Skeletal muscle cell (primary cell): ENCODE measurements at places on chromosomes 4 and X.

DNA sequence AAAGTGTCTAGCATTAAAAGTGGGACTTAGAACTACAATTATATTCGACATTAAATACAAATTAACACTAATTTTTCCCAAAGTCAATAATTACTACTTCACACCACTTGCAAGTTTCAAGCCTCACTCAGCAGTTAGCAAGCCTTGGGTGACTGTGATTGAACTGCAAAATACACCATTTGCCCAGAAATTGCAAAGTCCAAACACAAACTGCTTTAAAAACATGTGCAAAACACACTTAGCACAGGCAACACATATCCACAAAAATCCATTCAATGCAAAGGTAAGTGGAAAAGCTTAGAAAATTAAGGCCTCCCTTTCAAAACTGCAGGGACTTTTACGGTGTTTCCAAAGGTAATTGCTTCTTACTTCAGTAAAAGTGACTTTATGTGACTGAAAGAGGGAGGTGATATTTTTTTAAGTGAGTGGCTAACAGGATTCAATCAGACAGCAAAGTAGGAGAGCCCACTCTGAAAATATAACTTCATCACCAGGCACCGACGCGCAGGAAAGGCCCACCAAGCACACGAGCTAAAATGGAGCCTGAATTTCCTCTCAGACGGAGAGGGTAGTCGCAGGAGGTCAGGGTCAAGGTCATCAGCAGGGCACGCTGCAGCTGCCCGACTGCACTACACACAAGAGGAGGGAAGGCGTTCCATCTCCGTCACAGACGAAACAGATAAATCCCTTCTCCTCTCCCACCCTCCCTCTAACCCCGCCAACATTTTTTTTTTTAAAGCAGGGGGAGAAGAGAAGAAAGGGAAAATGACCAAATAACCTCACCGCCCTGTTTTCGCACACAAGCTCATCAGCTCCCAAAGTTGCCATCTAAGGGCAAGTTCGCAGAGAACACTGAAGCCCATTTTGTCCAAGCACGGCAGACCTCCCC, 3.1 kb downstream of the ZNF827 start:
- DNase-seq = no peak

DNA sequence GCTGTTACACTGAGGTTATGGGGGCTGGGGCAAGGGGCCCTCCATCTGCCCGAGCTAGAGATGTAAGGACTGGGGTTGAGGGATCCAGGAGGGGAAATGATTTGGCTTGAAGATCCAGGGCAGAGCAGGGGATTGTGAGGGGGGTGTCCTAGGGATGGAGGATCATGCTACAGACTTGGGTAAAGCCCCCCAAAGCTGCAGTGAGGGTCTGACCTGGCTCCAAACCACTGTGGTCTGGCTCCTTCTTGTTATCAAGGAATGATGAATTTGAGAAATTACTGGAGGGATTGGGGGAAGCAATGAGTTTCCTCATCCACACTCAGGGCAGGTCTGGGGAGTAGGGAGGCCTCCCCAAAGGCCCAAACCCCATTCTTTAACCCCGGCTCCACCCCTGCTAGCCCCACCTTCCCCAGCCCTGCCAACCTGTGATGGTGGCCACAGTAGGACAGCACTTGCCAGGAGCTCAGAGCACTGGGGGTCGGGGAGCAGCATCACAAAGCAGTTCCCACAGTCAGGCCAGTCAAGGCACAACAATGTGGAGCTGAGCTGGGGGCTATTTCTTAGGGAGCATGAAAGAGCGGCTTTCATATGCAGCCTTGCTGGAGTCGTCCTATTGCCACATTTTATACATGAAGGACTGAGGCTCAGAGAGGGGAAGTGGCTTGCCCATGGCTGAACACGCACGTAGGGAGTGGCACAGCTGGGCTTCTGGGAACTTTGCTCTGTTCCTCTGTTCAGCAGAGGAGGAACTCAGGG, 165.5 kb downstream of the EFNB1 start:
- DNase-seq = no peak

DNA sequence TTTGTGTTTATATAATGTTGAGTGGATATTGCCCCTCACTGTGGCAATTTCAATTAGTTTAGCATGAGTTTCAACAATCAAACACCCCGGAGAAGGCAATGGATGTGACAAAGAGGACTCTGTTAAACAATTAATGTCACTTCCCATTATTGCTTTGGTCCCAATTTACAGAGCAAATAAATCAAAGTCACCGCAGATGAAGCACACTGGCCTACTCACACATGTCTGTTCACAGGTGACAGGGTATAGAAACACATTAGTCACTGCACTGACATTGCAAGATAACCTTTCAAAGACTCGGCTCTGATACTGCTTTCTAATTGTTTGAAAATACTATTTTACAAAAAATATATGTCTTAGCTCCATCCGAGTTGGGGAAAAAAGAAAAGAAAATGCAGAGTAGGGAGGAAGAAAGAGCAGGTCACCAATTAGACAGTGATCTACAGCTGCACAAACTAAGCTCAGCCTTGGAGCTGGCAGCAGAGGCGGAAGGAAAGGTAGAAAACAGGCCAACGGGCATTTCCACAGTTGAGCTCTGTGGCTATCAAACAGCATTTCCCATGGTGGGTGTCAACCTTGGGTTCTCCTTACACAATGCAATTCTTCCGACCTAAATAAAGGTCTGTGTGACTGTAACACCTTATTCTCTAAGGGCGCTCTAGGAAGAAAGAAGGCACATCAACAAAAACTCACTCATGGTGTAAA, 53.9 kb downstream of the PPARGC1A start:
- no peak for DNase-seq

DNA sequence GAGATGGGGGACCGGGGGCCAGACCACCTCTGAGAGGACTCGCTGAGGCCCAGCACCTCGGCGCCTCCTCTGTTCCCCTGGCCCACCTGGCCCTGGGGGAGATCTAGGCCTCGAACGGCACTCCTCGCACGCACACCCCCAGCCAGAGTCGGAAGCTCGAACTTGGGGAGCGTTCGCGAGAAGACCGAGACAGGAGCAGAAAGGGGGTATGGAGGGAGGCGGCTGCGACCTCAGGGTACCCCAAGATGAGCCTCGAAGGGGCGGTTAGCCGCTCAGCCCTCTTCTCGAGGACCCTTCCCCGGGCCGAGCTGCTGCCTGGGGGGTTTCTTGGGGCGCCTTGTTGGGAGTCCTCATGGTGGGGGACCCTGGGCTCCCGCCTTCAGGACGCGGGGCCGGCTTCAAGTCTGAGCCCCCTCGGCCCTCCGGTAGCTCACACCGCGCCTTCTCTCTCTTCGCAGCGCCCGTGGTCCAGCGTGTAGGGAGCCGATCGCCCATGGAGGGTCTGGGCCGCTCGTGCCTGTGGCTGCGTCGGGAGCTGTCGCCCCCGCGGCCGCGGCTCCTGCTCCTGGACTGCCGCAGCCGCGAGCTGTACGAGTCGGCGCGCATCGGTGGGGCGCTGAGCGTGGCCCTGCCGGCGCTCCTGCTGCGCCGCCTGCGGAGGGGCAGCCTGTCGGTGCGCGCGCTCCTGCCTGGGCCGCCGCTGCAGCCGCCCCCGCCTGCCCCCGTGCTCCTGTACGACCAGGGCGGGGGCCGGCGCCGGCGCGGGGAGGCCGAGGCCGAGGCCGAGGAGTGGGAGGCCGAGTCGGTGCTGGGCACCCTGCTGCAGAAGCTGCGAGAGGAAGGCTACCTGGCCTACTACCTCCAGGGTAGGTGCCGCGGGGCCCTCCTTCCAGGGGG, 706 bp downstream of the DUSP9 start:
- DNase-seq = no peak

- no peak for DNase-seq
These were observed 24.7 kb downstream of the RAB33A start for GRCh38 chrX:130196466-130196865.

- DNase-seq = peak; percentile 13
These were observed 26.4 kb downstream of the PPP1R2C start for GRCh38 chrX:42751573-42751972.

GRCh38 chrX:36431819-36432218, 512.3 kb downstream of the CFAP47 start:
- DNase-seq = peak; percentile 21

- no peak for DNase-seq
These were observed 686.1 kb downstream of the DMD start for GRCh38 chrX:32525234-32525633.

GRCh38 chr4:119655111-119655837, 26.7 kb upstream of the PDE5A start:
- no peak for DNase-seq

DNA sequence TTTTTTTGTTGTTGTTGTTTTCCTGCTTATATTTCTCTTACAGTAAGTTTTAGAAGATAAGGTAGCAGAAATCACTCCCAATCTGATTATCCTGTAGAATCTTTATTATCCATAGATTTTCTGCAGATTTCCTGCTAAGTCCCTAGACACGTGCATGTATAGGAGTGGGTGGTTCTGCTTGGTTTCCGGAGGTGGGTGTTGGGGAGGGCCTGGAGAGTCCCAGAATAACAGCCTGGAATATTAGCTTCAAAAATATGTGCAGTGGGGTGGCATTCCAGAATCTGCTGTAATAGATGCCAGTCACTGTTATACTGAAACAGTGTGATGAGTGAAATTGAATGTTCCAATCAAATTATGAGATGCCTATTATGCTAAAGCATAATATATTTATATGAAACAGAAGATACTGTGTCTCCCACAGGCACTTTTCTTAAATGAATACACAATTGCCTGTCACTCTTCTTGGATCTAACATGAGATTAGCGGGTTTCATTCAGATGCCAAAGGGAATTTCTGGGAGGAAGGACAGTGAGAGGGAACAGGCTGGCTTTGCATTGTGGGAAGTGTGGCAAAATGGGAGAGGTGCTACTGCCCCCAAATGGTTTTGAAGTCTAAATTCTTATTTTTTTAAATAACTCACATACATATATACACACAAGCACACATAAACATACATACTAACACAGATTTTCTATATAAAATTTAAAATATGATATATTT, 37.6 kb downstream of the C4orf50 start:
- no peak for DNase-seq

- DNase-seq = no peak
These were observed 56.2 kb downstream of the PROM1 start for GRCh38 chr4:16027626-16028025.

DNA sequence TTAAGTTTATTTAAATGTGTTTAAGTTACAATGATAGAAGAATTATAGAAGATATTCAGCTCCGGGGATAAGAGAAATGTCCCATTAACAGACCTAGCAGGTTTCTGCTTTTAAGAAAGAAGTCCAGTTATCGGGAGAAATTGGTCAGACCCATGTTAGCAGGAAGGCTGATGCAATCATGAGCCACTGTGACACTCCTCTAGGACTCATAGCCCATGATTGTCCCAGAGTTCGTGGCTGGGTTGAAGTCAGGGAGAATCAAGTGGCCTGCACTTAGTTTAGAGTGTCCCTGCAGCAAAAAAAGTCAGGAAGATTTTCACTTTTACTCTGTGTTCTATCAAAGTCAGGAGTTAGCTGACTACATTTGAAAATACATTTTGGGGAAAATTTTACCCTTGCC, 72.0 kb downstream of the TMEM144 start:
- peak; percentile 55 for DNase-seq

- DNase-seq = no peak
These were observed 973.7 kb upstream of the AGA start for GRCh38 chr4:178415925-178416324.

DNA sequence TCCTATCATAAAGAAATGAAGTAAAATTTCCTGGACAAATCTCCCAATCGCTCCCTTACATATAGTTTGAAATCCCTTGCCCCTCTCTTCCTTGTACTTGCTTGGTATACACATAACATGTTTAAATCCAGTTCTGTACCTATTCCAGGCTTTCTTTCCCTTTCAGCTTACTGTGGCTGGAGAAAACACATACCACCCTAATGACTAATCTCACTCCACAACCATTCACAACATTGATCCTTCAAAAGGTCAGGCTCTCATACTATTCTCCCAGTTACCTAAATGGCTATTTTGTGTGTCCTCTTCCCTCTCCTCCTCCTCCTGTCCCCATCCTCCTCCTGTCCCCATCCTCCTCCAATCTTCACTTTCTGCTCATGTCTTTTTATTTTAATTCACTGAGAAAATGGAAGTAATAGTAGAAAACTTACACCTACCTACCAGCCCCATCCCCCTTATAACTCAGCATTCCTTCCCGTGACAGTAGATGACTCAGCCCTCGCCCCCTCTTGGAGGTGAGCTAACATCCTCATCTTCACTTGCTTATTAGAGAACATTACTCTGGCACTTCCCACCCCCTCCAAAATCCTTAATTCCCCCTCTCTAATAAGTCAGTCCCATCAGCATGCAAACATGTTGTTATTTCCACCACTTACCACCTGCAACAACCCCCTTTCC, 77.5 kb downstream of the IL15 start:
- peak; percentile 41 for DNase-seq

DNA sequence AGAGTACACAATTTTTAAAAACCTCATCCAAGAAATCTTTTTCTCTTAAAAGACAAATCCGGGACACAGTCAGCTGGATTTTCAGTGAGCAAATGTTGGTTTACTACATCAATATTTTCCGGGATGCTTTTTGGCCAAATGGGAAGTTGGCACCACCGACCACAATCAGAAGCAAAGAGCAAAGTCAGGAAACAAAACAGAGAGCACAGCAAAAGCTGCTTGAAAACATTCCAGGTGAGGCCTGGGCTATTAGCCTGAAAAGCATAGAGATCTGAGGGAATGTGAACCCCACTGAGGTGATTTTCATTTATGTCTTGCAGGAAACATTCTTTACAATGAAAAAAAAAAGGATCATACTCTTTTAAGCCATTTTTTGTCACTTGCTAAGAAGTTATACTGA, 33.9 kb downstream of the LRP2BP start:
- DNase-seq = no peak

- DNase-seq = no peak
These were observed 69.5 kb upstream of the GABRA3 start for GRCh38 chrX:152520653-152521052.

DNA sequence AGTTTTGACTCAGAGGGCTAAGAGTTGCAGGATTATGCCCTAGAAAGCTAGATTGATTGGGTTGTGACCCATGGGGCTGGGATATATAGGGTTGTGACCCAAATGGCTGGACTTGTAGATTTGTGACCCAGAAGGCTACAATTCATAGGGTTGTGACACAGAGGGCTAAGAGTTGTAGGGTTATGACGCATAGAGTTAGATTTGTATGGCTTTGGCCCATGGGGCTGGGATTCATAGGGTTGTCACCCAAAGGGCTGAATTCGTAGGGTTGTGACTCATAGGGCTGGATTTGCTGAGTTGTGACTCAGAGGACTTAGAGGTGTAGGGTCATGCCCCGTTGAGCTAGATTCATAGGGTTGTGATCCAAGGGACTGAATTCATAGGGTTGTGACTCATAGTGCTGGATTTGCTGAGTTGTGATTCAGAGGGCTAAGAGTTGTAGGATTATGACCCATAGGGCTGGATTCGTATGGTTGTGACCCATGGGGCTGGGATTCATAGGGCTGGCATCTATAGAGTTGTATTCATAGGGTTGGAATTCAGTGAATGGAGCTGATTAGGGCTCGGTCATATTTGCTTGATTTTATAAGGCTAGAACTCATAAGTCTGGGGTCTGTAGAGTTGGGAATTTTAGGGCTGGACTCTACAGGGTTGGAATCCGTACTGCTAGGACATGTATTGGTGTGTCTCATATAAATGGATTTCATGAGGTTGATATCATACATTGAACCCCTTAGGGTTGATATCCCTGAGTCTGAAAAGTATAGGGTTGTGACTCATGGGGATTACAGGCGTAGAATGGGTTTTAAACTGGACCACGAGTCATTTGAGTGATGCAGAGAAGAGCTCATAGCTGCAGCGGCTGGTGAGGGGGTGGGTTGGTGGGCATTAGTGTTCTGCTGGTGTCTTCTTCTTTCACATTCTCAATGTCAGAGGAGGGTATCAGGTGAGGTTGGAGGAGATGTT, 125.7 kb downstream of the CRLF2 start:
- no peak for DNase-seq

- DNase-seq = no peak
These were observed 19.9 kb upstream of the KLHL8 start for GRCh38 chr4:87240341-87240740.
